ENCODE measurements at places on chromosomes 2 and 18. TPM values are rescaled to one million over a fixed set of nuclear protein-coding genes. Genes with fewer than 3 reads are reported as not detected.

Gene HOXD13
- total RNA-seq = not detected

Gene AQP12B
- not detected for total RNA-seq

Gene SCTR
- not detected for total RNA-seq

Gene FOSL2
- total RNA-seq = 54.0 TPM

Gene RPRM
- total RNA-seq = 1.1 TPM

Gene SERPINB4
- total RNA-seq = not detected

Gene UGT1A3
- total RNA-seq = not detected

Gene AOX1
- 12.2 TPM for total RNA-seq

DNA sequence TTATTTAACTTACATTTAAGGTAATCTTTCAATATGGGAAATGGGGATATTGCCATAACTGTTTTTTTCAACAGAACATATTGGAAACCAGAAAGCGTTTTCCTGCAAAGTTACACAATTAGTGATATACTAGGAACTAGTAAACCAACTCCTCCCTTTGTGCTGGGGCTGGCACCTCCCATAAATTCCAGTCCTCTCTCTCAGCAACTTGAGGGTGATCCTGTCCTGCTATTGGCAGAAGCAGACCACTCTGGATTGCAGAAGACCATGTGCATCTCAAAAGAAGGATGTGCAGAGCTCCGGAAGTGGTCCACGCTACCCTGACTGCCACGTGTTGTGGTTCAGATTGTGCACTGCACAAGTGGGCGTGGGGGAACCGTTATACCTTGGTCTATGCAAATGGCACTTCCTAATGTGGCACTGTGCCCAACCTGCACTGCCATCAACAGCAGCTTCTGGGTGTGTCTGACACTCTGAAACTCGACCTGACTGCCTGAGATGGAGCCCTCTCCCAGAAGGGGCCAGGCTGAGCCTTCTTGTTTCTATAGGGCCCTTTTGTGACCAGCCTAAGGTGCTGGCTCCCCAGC lies 219.2 kb downstream of the ZNF516 start:
- no peak for DNase-seq

DNA sequence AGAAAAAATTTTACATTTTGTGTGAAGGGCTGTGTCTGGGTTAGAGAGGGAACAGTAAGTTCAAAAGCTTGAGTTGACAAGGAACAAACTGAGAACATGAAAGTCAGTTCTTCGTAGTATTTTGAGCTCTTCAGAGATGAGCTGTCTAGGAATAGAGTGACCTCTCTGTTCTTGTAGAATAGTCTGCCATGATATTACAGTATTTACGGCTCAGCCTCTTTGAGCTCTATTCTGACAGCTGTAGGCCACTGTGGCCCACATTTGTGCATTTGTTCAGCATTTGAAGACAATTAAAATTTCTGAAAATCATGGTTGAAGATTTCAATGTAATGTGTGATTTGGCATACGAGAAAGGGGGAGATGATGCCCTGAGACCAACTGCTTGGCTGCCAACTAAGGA lies 172.8 kb downstream of the MGAT5 start:
- no peak for DNase-seq

DNA sequence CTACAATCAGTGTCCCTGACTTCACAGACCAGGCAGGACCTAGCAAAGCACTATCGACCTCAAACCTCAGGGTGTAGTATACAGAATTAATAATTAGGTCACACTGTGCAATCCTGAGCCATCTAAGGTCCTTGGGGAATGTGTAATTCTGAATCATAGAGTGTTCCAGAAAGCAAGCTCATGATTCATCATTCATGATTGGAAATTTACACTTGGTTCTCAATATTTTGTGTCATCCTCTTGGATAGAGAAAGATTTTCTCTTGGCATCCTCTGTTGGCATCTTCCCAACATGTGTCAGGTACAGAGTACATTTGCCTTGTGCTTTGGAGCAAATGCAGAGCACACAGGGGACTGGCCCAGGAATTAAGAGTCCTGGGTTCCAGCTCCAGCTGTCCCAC lies 245.0 kb upstream of the NT5C1B start:
- DNase-seq = no peak

GRCh38 chr2:122523143-122523542 lies 767.7 kb downstream of the TSN start:
- no peak for DNase-seq

DNA sequence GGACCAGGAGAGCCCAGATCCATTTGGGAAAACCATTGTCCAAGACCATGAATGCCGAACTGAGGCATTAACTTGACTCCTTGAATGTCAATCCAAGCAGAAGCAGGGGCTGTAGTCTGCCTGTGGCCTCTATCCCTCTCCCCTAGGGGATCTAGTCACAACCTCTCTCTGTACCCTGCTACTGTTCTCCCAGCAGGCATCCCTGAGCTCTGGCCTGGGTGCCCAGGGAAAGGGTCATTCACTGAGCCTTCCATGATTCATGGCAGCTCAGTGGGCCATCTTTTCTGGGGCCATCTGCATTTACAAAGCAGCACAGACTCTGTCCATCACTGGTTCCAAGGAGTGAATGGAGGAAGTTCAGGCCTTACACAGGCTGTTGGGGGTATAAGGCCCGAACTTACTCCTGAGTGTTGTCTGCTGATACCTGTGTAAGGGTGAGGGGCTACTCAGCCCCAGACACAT lies 151.8 kb downstream of the ZFP36L2 start:
- DNase-seq = no peak

DNA sequence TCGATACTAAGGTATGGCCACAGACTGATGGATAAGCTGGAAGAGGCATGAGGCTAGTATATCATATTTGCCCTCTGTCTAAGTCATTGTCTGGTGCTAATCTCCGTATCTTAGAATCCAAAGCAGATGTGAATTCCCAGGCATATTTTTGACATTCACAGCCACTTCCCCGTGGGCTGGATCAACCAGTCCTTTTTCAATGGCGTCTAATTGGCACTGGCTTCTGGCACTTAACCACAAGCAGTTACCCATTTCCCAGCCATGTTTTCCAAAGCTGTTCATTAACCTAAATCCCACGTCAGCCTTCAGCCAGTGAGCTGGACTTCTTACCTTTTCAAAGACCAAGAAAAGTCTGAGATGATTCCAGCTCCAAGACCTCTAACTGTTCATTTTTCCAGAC lies 20.7 kb upstream of the ZNF407 start:
- DNase-seq = no peak

DNA sequence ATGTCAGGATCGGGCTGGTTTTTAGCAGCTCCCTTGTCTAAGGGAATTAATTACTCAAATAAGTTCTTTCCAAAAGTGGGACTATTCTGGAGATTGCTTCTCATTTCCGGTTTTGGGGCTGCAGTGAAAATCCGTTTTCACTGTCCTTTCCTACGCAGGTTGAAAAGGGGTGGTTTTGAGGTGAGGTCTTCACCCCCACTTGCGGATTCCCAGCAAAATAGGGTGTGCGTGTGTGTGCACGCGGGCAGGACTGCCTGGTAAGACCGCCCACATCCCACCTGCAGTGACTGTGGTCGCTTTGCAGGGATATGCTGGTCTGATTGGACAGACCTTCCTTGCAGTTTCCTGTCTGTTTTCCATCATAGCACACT lies 472 bp upstream of the PLEKHM3 start:
- DNase-seq = no peak

DNA sequence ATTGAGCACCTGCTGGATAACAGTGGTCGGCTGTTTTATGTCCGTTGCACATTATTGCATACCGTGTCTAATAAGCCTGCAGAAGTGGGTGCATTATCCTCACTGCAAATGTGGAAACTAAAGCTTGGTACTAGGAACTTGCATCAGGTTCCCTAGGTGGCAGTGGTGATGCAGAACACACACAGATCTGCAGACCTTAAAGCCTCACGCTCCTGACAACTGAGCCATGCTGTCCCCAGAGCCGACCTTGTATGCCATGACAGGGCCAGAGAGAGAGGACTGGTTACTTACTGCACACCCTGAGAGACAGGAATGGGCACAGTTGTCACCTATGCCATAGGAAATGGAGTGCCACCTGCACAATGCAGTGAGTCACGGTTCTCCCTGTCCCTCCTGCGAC lies 151.8 kb downstream of the SH3RF3 start:
- no peak for DNase-seq

DNA sequence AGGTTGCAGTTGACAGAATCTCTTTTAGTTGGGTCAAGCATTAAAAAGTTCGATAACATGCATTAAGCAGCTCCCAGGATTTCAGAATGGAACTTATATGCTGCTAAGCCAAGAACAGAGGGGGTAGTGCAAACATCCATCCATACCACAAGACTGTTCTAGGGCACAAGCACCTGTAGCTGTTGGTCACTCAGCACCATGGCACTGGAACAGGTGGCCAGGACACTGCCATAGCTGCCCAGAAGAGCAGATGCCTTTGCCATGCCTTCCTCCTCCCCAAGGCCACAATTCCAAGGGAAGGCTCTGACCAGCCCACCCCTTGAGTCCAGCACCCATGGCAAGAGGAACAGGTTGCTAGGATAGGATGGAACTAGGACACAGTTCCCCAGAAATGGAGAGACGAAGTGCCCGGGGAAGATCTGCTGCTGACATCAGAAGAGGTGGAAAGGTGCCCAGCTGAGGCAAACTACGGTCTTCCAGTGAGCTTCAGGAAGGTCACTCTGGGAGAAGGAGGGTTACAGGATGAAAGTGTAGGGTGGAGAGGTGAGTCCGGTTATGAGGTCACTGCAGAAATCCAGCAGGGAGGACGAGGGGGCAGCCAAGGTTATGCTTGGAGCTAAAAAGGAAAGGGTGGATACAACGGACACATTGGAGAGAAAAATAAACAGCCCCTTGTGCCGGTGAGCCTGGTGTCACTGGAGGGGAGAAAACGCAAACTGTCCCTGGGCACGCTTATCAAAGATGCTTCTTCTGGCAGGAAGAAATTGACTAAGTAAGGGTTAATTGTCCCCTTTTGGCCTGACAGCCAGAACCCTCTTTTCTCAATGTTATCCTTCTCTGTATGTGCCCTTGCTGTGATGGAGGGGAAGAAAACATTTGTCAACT lies 41.9 kb downstream of the C1QL2 start:
- peak; percentile 34 for DNase-seq

DNA sequence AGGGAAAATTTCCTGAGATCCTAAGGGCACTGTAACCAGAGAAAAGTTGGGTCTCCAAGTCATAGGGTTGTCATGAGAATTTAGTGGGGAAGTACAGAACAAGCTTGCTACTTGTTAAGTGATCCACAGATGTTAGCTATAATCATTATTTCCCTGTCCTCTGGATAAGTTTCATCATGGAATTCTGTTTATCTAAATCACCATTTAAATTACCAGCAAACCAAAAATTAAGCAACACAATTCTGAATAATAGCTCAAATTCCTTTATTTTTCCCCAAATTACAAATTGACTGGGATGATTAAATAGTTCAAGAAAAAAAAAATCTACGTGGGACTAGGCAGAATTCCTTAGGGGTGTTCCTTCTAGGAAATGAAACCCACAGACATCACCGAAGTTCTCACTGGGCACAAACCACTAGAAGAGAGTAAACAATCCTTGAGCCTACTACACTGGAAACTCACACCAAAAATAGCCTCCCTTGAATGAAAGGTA lies 159.5 kb downstream of the COL6A3 start:
- no peak for DNase-seq

GRCh38 chr2:39150102-39150562 lies 29.3 kb upstream of the SOS1 start:
- no peak for DNase-seq

DNA sequence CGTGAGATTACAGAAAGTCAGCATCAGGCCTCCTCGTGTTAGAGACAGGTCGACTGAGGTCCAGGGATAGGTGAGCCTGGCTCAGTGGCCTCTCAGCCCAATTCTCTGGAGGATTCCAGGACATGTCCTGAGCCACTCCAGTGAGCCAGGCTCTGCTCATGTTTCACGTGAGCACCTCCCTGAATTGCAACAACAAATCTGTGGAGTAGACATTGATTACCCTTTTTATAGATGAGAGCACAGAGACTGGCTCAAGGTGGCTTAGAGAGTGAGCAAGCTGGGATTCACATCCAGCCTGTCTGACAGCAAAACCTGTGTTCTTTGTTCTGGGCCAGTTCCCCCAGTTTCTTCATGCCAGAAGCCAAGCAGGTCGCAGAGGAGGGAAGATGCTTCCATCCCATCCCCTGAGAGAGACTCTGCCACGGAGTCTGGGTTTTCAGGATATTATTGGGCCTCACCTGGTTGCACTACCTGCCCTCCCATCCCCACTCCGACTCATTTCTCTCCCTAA lies 46.4 kb downstream of the HS1BP3 start:
- DNase-seq = no peak

DNA sequence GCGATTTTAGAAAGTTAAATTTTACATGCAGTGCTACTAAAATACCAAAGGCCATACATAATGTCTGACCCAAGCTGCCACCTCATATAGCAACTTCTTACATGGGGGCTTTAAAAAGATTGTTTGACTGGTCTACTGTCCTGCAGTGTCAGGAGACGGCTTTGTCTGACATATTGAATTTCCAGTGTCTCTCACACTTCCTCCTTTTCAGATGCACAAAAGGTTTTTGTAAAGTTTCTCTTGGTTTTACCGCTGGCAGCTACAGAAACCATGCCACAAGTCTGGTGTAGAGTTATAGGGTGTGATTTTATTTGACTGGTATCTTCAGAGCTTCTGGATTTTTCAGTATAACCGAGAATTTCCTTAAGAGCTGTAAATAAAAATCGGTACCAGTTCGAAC lies 1.1 kb upstream of the ASAP2 start:
- DNase-seq = peak; percentile 36

- DNase-seq = no peak
These were observed 56.4 kb downstream of the CRIM1 start for GRCh38 chr2:36411962-36412444.

DNA sequence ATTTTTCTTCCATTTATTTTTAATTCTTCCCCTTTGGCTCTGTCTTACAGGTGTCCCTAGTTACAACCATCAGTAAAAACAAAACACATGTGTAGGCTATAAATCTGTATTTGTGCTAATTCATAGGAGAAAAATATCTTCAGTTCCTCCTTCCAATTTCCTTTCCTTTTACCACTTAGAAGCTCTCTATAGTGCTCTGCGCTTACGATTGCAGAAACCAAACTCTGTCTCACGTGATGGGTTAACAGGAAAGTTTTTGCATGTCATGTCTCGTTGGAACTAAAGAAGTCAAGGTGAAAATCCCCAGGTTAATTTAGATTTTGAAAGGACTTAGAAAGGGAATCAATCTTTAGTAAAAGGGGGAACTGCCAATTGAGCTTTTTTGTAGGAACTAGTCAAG lies 1390.5 kb upstream of the ZEB2 start:
- DNase-seq = no peak

- DNase-seq = no peak
These were observed 1279.9 kb upstream of the NRXN1 start for GRCh38 chr2:52311862-52312261.

DNA sequence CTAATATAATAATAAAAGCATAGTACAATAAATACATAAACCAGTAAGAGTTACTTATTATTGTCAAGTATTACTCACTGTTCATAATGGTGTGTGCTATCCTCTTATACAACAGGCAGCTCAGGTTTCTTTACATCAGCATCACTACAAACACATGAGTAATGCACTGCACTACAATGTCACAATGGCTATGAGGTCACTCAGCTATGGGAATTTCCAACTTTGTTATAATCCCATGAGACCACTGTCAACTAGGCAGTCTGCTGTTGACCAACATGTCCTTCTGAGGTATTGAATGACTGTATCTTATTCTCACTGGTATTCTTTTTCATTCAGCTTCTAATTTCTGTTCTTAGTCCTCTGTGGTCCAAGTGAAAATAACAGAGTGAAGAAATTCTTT lies 250.4 kb upstream of the DSEL start:
- no peak for DNase-seq

DNA sequence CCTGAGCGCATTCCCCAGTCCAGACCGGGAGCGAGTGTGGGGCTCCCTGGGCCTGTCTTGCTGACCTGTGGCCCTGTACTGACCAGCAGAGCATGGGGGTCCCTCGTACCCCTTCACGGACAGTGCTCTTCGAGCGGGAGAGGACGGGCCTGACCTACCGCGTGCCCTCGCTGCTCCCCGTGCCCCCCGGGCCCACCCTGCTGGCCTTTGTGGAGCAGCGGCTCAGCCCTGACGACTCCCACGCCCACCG lies 5.3 kb downstream of the NEU4 start:
- DNase-seq = no peak

All from right atrium auricular region (tissue), 2 donors.